ENCODE measurements at places on chromosomes 1 and 21. TPM values are rescaled to one million over a fixed set of nuclear protein-coding genes. Genes with fewer than 3 reads are reported as not detected.

The KCNE1 gene
- total RNA-seq = 0.26 TPM

The OR2T2 gene
- not detected for total RNA-seq

GRCh38 chr1:98940069-98940721, 64.5 kb downstream of the PLPPR5 start:
- no peak for DNase-seq

- no peak for DNase-seq
Observed at GRCh38 chr1:202501281-202501680, 152.8 kb downstream of the PPP1R12B start.

GRCh38 chr1:58459911-58460310, 86.6 kb downstream of the OMA1 start:
- DNase-seq = no peak

DNA sequence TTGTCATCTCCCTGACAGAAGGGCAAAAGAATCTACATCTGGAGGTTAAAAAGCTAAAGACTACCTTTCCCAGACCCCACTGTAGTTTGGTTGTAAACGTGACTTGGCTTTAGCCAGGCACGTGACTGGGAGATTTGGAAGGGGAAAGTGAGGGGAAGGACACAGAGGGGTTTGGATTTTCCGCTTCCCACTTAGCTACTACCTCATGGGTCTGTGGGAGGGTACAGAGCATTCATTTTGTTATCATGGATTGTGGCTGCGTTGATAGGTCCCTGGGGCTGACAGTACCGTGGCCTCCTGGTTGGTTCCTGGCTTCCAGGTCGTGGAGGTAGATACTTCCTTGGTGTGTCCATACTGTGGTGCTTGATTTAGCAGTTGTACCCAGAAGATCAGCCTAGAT, 2.6 kb downstream of the CHD1L start:
- DNase-seq = no peak

- no peak for DNase-seq
Observed at GRCh38 chr1:71511505-71511904, 430.7 kb upstream of the ZRANB2 start.

- DNase-seq = no peak
Observed at GRCh38 chr21:33109574-33110339, 39.8 kb downstream of the OLIG1 start.

DNA sequence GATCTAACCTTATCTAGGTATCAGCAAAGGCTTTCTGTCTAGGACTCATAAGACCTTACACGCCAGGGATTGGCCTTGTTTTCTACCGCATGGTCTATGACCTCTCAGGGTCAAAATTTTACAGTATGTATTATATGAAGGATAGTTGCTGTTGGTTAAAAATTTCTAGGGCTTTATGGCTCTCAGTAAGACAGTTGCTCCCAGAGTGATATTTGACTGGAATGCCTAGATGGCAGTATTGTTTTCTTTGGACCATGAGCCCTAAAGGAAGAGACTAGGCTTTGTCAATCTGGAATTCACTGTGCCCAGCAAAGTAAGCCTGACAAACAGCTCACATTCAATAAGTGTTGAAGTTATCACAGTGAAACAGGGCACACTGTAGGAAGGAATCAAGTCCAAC, 37.6 kb downstream of the C1orf87 start:
- no peak for DNase-seq

GRCh38 chr21:37407719-37408420, 41.3 kb downstream of the DYRK1A start:
- no peak for DNase-seq

- no peak for DNase-seq
Observed at GRCh38 chr1:91697861-91698260, 188.1 kb downstream of the TGFBR3 start.

- no peak for DNase-seq
Observed at GRCh38 chr1:151680826-151681225, 35.8 kb downstream of the CELF3 start.

GRCh38 chr1:22507587-22507986, 55.7 kb upstream of the EPHA8 start:
- DNase-seq = no peak

All from activated T-cell treated with anti-CD3 and anti-CD28 coated beads, Interleukin-2, amount 50 U/mL, for 4 hours (primary cell).